Stimulated activated CD8-positive, alpha-beta memory T cell treated with anti-CD3 and anti-CD28 coated beads, Interleukin-4, amount 100 ng/mL, for 1 hour (primary cell): ENCODE measurements at places on chromosomes 5 and 9.

DNA sequence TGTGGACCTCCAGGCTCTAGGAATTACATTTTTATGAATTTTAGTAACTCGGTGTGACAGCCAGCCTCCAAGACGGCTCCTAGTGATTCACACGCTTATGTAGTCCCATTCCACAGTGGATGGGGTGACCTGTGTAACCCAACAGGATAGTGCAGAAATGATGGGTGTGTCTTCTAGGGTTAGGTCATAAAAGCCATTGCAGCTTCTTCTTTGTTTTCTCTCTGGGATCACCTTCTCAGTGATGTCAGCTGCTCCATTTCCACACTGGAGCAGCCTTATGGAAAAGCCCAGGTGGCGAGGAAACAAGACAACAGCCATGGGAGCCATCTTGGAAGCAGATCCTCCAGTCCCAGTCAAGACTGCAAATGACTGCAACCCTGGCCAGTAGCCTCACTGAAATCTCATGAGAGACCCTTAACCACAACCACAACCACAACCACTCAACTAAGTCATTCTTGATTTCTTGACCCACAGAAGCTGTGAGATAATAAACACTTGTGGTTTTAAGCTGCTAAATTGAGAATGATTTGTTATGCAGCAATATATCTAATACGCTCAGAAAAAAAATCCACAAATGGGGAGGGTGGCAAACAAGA is 5.1 kb upstream of the GNPDA1 start:
- DNase-seq = no peak

GRCh38 chr9:136844761-136845464 is 2.6 kb downstream of the AJM1 start:
- no peak for DNase-seq

GRCh38 chr9:108582726-108583125 is 273.1 kb downstream of the ACTL7B start:
- no peak for DNase-seq

GRCh38 chr9:1198085-1198484 is 147.9 kb downstream of the DMRT2 start:
- no peak for DNase-seq

- DNase-seq = no peak
Measured at GRCh38 chr9:35683323-35683722, 6.4 kb downstream of the TPM2 start.

GRCh38 chr9:101054657-101055056 is 26.1 kb downstream of the PLPPR1 start:
- DNase-seq = no peak
